ENCODE measurements at places on chromosomes 4 and X.

DNA sequence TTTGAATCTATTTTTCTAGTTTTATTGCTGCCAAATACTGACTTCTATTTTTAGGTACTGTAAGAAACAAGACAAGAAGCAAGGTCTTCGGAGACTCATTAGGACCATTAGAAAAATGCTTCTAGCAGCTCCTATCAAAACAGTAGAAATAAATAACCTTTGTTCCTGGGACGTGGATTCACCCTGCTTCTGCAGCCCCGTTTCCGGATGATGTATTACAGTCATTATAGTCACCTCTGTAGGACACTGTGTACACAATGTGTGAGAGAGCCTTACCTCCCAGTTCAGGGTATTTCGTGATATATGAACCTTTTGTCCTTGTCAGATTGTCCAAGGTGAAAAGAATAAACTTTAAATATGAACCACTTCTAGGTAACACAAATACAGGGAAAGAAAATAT is 484.0 kb upstream of the TECRL start:
- no peak for DNase-seq

- no peak for DNase-seq
These were observed 262.7 kb downstream of the HS3ST1 start for GRCh38 chr4:11166034-11166433.

- no peak for DNase-seq
These were observed 51.2 kb upstream of the CHRNA9 start for GRCh38 chr4:40283968-40284367.

GRCh38 chr4:122764821-122765215 is 32.3 kb downstream of the BBS12 start:
- no peak for DNase-seq

DNA sequence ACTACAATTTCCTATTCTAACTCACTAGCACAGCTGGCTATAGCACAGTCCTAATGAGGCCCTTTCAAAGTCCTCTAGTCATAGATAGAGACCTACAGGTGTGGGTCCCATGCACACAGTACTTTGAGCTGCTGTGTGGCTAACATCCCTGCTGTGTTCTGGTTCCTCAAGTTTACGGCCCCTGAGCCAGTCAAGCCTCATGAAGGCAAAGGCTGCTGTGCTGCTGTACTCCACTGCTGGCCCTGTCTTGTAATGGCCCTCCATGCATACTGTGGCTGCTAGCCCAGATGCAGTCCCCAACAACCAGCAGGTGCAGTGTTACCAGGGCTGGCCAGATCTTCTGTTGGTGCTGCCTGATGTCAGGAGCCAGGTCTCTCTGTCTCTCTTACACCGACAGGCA is 23.4 kb upstream of the ENPEP start:
- no peak for DNase-seq

- no peak for DNase-seq
These were observed 234.3 kb upstream of the HHIP start for GRCh38 chr4:144411700-144412099.
